CD4-positive, alpha-beta T cell (primary cell): ENCODE measurements at places on chromosomes 7 and 10.

GRCh38 chr10:7971949-7972348 is 82.5 kb upstream of the GATA3 start:
- DNase-seq, result no peak

DNA sequence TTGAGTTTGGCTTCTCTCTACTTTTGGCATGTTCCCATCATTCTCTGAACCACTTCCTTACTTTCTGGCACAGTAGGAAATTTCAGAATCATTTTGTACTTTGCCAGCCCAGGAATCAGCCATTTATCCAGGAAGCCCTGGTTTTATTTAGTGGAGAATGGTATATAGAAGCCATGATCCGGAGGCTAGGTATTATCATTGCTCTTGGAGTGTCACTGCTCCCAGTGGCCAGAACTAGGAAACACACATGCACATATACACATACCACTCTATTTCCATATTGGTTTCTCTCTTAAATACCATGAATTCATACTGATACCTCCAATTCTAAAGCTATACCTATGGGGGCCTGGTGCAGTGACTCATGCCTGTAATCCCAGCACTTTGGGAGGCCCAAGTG is 36.3 kb downstream of the SUFU start:
- peak; percentile 12 for DNase-seq

GRCh38 chr10:124157271-124157681 is 63.9 kb upstream of the CHST15 start:
- no peak for DNase-seq

- no peak for DNase-seq
These were observed 200.4 kb downstream of the FAM107B start for GRCh38 chr10:14574291-14574690.

DNA sequence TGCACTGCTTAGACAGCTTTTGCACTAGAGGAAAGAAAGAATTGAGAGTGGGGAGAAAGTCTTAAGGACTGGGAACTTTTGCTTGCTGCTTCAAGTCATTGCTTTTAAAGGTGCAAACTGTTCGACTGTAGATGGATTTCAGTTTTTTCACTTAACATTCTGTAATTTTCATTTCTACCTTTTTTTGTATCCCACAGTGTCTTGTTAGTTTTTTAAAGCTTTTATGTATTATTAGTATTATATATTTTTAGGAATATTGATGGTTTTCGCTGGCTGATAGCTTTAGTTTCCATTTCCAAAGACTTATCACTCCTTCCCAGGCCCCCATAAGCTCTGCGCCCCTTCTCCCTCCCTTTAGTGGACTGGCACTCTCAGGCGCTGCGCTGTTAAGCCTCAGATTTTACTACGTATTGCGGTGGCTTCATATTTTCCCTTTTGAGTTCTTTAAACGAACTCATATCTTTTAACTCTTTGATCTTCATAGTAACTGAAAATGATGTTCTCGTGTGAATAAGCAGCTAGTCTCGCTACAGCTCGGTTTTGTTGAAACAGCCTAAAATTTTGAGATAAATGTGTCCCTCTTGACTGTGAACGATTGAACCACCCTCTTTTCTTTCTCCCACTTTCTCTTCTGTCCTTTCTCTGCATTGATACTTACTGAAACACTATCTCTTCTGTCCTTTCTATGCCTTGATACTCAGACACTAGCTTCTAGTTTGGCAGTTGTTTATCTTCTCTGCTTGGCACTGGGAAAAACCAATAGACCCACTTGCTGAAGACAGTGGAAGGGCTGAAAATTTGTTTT is 2.5 kb upstream of the ETV1 start:
- no peak for DNase-seq

DNA sequence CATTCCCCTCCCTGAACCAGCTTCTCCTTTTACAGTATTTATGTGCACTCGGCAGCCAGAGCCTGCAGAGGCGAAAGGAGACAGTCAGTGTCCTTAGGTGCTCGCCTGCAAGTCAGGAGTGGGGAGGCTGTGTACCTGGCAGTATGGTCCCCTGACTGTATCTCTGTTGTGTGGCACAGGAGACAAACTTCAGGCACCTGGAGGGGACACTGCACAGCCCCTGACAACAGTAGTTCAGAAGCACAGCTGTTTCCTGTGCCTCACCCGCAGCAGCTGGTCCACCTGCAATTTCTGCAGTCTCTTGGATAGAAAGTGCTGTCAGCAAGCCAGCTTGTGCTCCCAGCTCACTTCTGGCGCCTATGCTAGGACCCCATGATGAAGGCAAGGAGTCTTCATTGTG is 73.4 kb upstream of the LAMB4 start:
- DNase-seq, result no peak

DNA sequence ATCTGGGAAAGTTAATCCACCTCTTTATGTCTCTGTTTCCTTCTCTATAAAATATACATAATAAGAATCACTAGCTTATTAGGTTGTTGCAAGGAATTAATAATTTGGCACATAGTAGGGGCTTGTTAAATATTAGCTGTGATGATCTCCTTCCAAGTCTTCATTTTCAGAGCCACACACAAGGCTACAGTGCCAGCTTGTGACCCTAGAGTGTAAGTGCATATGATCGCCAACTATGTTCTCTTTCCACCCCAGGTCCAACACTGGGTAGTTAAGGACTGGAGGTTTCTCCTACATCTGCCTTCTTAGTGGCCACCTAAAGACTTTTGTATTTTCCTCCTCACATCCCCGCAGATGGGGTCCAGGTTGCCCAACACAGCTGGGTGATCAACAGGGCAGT is 17.9 kb upstream of the ACSM6 start:
- no peak for DNase-seq

DNA sequence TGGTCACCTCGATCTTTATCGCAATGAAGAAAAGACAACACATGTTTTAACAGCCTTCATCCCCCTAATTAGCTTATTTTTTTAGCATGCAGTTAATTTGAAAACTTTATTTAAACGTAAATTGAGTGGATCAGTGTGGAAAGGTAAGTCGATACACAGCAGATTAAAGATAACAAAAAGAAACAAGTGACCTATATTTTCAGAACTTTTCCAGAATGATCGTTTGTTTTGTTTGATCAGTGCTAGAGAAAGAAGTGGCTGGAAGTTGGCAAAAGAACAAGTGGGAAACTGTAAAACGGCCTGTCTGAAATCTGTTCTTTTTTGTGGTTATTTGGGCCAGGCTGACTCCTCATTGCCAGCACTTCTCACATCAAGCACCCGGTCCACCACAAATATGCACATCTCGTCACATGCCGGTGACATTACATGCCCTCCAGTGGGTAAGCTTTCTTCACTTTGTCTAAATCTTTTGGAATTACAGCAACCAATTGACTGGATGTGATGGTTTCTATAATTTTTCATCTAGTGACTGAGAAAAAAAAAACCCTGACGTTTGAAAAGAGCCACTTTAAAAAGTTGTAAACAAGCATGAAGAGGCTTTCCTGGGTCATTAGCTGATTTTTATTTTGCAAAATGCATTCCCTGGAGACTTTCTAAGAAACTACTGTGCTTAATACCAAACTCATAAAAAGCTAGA is 33.2 kb downstream of the C7orf33 start:
- DNase-seq, result no peak

GRCh38 chr10:61705022-61705613 is 42.4 kb downstream of the CABCOCO1 start:
- no peak for DNase-seq
